ENCODE measurements at places on chromosomes 13 and 19.

DNA sequence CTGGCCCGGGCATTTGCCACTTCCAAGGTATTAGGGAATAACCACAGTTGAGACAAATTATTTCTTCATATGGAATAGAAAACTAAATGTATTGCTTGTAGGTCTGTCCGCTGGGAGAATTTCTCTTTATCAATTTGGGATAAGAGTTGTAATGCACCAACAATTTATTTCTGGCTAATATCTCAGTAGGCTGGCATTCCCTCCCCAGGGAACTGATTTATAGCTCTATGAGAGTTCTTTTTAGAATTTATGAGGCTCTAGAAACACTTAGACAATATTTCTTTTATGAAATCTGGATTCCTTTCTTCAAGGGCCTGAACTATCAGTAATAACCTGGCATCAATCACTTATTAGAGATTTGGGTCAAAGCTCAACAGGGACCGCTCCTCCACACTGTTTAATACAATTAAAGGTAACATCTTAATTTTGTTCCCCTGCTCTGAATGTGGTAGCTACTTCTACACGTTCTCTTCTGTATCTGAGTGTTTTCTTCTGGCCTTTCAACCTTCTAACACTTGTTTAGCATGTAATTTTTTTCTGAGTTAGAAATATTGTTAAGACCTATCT lies 857.4 kb upstream of the PRR20A start:
- no peak overlapping the region for H3K27ac ChIP-seq
- no peak for DNase-seq
- H3K36me3 ChIP-seq: no peaks in the 10 kb centered on the region
- no peaks in the 10 kb centered on the region for H3K27me3 ChIP-seq
- H3K4me3 ChIP-seq: no peak overlapping the region

DNA sequence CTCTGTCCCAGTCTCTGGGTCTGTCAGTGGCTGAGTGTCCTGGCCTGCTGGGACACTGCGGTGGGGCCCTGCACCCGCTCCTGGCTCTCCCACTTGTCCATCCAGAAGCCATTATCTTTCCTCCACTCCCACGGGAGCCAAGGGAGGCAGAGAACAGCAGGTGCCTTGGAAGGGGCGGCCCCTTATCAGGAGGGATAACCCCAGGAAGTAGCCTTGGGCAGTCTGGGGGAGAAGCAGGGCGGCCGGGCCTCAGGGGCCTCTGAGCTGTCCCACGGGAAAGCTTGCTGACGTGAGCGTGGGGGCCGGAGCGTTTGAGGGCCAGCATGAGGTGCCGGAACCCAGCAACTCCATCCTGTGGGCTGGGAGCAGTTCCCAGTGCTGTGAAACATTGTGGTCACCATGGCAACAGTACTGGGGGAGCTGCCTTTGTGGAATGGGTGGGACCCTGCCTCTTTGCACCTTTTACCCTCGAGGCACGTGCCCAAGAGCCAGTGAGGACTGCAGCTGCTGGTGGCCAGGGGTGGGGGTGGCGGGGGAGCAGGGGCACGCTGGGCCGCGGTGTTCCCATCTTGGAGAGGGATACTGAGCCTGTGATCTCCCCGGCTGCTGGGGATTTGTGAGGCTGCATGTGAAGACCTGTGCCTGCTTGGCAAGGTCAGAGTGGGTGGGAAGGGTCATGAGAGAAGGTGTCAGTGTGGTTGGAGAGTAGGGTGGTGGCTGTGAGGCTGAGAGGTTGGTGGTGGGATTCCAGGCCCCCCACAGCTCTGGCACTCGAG lies 20.9 kb downstream of the KLHL26 start:
- H3K4me1 ChIP-seq: peaks cover 33% of the 10 kb centered on the region
- peak overlapping the region; percentile 25 for H3K27ac ChIP-seq
- peak; percentile 91 for DNase-seq
- H3K36me3 ChIP-seq: no peaks in the 10 kb centered on the region

DNA sequence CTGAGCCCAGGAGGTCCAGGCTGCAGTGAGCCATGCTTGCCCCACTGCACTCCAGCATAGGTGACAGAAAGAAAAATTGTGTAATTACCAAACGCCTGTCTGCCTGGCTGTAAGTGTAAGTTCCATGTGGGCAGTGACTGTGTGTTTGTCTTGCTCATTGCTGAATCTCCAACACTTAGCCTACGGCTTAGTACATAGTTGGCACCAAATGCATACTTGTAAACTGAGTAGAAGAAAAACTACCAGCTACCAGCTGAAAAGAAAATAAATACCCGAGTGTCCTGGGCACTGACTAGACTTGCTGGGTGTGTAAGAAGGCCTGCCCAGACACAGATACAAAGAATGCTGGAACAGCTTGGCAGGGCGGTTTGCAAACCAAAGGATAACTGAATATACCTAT lies 2.7 kb upstream of the CEBPG start:
- no peak overlapping the region for H3K27ac ChIP-seq
- no peak for DNase-seq
- H3K27me3 ChIP-seq: peaks cover 14% of the 10 kb centered on the region
- no peak overlapping the region for H3K4me3 ChIP-seq
- peaks cover 5% of the 10 kb centered on the region for H3K4me1 ChIP-seq
- no peaks in the 10 kb centered on the region for H3K36me3 ChIP-seq

- peaks cover 30% of the 10 kb centered on the region for H3K4me1 ChIP-seq
- DNase-seq: no peak
- no peak overlapping the region for H3K27ac ChIP-seq
- no peak overlapping the region for H3K4me3 ChIP-seq
Observed at GRCh38 chr19:803099-803561, 5.9 kb downstream of the PTBP1 start.

DNA sequence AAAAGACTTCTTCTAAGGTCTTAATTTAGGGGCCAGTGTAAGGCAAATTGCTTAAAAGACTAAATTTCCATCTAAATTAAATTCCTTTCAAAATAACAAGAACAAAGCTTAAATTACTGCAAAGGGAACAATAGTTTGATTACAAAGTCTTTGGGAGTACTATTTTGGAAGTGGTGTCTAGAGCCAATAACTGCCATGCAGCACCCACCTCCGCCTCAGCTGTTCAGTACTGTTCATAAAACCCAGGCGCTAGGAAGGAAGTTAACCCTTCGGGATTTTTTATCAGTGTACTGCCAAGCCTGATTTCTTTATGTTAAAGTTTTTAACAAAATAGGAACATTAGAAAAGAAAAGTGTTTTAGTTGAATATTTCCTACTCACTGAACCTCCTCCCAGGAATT lies 210.1 kb downstream of the LIG4 start:
- H3K36me3 ChIP-seq: no peaks in the 10 kb centered on the region
- no peak overlapping the region for H3K4me3 ChIP-seq
- H3K27me3 ChIP-seq: peaks cover 2% of the 10 kb centered on the region
- H3K4me1 ChIP-seq: no peaks in the 10 kb centered on the region

GRCh38 chr19:17052439-17052838 lies 22.8 kb downstream of the HAUS8 start:
- H3K36me3 ChIP-seq: peaks cover 15% of the 10 kb centered on the region
- no peak overlapping the region for H3K4me3 ChIP-seq
- H3K27ac ChIP-seq: no peak overlapping the region
- DNase-seq: peak; percentile 59
